ENCODE measurements at places on chromosomes 3 and 15.

GRCh38 chr3:43794776-43795175 is 104.0 kb downstream of the ABHD5 start:
- DNase-seq = no peak

GRCh38 chr3:190081389-190081788 is 39.3 kb downstream of the P3H2 start:
- no peak for DNase-seq

- no peak for DNase-seq
Measured at GRCh38 chr3:17967953-17968607, 225.6 kb upstream of the TBC1D5 start.

DNA sequence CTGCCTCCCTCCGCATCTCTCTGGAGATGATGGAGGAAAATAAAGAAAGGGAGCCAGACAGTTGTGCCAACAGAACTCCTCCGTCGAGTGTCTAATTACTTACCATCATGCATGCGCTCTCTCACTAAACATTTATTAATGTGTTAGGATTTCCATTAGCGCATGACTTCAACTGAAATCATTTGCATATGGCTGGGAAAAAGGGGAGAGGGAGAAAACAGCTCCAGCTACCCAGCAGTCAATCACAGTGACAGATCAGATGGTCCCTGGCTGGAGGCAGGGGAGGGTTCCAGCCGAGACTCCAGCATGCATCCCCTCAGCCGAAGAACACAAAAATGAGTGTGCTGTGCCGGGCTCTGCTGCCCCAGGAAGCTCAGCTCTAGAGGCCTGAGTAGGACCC is 6.8 kb upstream of the RHO start:
- no peak for DNase-seq

DNA sequence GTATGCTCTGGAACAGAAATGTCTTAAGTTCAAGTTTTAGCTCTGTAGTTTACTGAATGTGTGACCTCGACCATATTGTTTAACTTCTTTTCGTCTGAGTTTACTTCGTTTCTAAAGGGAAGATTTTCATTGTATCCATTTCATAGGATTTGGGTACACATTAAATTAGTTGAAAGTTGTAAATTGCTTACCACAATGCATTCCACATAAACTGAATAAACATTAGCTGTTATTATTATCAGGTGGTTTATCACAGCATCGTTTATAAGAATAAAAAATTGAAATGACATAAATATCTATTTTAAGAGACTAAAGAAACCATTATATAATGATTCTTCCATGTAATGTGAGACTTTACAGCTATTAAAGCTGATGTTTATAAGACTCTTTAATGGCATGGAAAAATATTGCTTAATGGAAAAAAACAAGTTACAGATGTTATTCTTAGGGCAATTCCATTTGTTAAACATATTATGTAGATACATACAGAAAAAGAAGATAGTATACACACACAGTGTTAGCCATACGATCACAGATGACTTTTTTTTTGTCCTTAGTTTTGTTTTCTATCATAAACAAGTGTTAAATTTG is 342.3 kb upstream of the SGO1 start:
- no peak for DNase-seq

DNA sequence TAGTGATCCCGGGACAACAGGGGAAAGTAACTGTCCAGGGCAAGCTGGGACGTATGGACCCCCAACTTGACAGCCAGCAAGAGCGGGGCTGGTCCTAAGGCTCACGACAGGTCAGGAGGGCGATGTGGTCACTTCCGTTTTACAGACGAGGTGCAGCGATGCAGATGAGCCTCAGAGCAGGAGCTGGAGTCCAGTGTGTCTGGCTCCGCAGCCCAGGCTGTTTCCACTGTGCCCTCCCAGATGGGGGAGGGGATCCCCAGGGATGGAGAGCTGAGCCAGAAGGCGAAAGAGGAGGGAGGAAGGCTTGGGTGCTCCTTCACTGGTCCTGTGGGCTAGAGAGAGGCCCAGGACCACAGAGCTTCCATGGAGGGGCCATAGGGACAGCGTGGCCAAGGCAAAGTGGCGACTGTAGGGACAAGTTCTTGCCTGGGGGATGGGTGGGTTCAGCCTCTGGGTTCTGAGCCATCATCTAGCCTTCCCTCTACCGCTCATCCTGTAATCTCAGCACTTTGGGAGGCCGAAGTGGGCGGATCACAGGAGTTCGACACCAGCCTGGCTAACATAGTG is 5.7 kb downstream of the SNX33 start:
- no peak for DNase-seq

GRCh38 chr15:29570948-29571791 is 251.1 kb downstream of the TJP1 start:
- DNase-seq = no peak

DNA sequence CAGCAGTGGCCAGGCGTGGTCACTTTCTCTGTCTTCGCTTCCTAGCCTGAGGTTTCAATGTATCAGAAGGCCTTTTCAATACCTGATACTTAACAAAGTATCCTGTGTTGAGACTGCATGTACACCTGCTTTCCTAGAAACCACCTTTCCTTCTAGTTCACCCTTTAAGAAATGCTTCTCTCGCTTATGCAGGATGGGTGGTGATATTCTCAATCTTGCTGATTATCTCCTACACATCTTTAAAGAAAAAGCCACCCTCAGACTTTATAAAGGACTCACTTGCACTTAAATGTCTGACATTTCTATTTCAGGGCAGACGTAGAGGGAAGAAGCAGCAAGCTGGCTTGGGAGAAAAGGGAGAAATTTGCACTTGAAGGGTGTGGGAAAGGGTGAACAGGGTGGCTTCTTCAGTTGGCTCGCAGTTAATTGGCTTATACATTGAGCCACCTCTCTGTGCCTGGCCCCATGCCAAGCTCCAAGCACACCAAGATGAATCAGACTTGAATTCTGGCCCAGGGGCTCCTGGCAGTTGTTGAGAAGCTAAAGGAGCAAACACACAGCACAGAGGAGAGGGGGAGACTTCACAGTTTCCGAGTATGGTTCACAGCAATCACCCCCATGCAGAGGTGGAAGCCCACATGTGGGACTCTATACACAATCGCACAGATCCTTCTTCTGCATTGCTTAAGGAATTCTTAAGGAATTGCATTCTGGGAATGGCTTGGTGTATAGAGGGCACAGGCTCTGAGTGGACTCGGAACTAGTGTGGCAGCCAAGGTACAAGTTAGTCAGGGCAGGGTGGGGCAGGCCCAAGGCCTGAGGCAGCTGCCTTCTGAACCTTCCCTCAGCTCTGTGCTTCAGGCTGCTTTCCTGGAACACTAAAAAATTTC is 1.3 kb downstream of the ARL6IP5 start:
- peak; percentile 91 for DNase-seq

DNA sequence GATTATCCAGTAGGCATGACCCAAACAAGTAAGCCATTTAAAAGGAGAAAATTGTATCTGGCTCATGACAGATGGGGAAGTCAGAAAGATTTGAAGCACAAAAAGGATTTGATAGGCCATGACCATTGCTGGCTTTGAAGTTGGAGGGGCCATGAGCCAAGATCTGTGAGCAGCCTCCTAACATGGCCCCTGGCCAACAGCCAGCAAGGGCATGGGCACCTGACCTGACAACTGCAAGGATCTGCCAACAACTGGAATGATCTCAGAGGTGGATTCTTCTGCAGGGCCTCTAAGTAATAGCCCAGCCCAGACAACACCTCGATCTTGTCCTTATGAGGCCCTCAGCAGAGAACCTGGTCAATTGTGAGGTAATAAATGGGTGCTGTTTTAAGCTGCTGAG is 93.0 kb downstream of the ARNT2 start:
- DNase-seq = no peak

DNA sequence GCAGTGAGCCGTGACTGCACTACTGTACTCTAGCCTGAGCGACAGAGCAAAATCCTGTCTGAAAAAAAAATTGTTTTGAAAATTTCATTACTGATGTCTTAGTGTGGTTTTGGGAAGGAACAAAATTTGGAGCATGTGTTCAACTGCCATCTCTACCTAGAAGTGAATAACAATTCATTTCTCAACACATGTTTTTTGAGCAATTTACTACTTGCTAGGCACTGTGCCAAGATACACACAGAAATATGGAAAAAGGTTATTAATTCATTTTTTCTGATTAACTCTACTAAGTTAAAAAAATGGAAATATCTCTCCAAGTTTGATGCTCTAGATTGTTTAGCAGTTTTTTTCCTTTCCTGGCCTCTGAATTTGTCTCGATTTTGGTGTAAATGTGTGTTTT is 5.2 kb upstream of the TCF12 start:
- DNase-seq = no peak

- DNase-seq = no peak
Measured at GRCh38 chr3:130839813-130840212, 54.1 kb upstream of the ATP2C1 start.

DNA sequence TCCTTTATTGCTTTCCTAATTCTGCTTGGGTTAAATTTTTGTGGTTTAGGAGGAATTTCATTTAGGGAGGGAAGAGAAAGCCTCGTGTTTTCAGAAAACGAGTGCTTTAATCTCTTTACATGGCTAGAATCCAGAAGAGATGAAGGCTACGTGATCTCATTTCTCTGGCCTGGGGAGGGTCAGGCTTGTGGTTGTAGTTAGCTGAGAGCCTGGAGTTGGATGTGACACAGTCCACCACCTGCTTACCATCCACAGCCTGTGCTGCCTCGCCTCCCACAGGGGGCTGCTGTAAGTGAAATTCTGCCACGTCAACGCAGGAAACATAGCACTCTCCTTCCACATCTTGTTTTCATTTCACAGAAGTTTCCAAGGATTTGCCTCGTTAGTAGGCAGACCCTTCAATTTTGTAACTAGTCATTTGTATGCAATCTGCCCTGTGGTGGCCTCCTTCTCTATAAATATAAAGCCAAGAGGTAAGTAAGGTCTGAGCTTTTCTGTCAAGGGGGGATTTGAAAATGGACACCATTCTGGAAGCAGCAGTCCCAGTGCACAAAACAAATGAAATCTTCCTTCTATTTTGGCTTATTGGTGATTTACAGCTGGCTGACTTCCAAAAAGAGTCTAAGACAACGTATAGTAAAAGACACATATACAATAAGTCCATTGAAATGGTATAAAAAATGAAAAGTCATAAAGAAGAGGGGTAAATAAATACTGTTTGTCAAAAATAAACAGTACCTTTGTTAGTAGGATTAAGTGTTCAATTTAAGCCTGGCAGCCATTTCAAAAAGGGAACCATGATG is 3.4 kb downstream of the GXYLT2 start:
- DNase-seq = no peak

GRCh38 chr3:94431876-94432570 is 369.2 kb downstream of the NSUN3 start:
- DNase-seq = no peak

DNA sequence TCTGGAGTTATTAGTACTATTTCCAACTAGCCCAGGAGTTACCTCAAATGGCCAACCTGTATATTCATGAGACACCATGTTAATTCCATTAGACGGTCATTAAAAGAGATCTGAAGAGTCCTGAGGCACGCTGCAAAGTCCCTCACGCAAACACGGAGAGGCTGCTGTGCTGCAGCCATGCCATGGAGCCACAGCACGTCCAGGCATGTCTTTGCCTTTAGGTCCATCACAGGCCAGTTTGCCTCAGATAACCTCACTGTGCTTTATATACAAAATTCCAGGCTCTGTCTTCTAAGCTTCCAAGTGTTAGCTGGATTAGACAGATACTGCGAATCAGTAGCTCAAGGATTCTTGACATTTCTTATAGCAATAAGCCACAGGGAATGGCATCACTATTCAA is 9.8 kb upstream of the PLAAT1 start:
- DNase-seq = no peak

- no peak for DNase-seq
Measured at GRCh38 chr15:33242165-33242564, 47.7 kb upstream of the FMN1 start.

GRCh38 chr3:160378331-160379109 is 20.5 kb downstream of the IFT80 start:
- DNase-seq = no peak
